ENCODE measurements at places on chromosomes 16 and 17.

DNA sequence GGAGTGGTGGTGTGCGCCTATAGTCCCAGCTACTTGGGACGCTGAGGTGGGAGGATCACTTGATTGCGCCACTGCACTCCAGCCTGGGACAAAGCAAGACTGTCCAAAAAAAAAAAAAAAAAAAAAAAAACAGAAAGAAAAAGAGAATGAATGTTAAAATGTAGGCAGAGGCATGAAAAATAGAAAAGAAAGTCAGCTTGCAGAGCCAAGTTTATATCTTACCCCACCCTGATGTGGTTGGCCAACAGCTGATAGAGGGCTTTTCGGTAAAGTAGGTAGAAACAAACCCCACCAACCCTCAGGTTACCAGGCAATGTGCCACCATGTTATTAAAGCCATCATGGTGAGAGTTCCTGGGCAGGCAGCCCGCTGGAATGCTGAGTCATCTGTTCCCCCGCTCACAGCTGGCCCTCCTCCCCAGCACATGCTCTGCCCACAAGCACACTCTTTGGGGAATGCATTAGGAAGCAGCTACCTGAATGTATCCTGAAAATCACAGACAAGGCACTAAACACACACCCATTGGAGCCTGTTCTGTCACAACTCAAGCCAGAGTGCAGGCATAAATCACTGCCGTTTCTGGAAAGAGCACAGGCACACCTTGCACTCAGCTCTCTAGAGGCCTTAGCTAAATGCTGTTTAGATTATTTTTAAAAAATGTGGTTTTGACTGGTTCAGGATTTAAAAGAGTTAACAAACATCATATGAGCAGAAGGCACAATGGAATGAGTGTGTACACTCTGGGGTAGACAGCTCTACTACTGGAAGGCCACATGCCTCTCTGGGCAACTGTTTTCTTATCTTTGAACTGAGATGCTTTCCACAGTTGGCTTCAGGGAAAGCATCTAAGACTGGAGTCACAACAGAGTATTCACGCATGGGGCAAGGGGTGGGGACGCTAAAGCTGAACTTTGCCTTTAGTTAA is 128.5 kb downstream of the PARN start:
- DNase-seq, result no peak

DNA sequence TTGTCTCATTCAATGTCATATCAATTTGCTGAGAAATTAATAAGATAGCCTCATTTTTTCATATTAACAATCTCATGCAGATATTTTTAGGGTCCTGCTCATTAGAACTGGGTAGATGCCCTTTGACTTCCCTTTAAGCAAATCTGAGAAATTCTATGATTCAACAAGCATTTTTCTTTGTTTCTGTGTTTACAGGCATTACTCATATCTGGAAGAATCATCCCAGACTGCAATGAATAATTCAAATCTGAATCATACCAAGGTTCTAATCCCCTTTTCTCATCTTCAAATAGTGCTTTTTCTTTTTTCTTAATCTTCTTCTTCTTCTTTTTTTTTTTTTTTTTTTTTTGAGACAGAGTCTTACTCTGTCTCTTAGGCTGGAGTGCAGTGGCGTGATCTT is 69.2 kb upstream of the KIFC3 start:
- DNase-seq, result no peak

DNA sequence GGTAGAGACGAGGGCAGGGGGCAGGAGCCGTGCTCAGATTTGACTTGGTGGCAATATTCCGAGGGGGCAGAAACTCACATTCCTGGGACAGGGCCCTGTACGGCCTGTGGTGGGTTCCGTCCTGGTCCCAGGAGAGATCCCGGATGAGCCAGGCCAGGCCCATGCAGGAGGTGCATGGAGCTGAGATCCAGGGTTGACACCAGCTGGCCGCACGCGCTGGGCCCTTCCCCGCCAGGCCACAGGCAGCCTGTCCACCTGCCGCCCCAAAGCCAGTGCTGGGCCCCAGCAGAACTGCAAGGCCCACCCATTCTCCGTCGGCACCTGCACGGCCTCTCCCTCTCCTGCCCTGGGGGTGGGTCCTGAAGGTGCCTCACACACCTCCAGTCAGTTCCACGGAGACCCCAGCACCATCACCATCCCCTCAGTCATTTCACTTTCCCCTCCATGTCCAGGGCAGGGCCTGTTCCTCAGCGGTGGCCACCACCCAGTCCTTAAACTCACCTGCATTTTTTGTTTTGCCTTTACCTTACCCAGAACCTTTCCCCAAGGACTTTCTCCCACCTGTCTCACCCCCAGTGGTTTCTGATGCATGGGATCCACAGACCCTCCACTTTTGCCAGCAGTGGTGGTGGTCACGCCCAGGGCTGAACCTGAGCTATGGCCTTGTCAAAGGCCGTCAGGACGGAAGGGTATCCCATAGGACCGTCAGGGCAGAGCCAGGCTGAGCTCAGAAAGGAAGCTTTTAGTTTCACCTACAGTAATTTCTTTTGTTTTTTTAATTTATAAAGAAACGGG is 25.1 kb upstream of the CDH15 start:
- DNase-seq, result no peak

DNA sequence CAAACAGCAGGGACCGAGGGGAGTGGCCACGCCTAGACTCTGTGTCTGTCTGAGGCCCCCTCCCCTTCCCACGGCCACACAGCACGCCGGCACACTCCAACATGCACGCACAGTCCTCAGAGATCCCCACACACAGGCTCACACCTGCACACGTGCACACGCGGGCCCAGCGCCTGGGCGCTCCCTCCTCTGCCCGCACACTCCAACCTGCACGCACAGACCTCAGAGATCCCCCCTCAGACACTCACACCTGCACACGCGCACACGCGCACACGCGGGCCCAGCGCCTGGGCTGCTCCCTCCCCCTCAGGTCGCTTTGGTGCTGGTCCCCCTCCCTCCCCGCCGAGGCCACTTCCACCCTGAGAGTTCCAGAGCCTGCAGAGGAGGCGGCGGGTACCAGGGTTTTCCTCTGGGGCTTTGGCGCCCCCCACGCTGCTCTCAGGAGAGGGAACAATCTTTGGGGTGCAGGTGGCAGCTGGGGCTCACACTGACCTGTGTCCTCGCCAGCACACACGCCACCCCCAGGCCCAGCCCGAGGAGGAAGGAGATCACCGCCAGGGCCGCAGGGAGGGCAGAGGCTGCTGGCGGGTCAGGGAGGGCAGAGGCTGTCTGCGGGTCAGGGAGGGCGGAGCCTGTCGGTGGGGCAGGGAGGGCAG is 1.6 kb downstream of the CD7 start:
- DNase-seq, result peak; percentile 54

GRCh38 chr16:31488468-31489297 is 5.8 kb downstream of the SLC5A2 start:
- no peak for DNase-seq

GRCh38 chr16:19479302-19479721 is 42.6 kb downstream of the GDE1 start:
- no peak for DNase-seq

DNA sequence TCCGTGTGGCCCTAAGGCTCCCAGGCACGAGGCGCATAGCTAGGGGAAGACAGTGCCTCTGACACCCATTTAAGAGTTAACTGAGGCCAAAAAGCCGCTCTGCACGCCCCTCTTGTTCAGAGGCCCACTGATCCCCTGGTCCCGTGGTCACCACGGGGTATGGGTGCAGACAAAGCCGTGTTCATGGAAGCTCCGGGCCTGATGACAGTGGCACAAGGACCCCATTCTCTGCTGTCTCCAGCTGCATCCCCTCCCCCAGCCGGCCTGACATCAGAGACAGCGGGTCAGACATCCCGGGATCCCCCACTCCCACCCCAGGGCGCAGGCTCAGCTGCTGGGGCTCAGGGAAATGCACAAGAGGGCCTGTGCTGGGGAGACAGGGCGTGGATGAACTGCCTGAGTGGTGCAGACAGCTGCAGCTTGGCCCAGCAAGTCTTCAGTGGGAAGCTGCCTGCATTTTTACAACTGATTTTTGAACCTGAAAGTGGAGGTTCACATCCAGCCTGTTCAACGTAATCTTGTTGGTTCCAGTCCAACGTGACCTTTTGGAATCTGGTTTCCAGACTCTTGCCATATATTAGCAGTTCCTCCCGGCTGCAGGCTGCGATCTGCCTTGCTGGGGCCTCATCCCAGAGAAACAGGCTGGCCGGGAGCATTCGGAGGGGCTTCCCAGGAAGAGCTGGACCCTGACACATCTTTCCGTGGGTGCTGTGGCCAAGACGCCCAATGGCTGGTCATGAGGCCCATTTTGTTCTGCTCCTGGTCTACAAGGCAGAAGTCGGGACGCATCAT is 9.7 kb upstream of the BAHCC1 start:
- DNase-seq, result no peak

GRCh38 chr17:10370016-10370608 is 2.7 kb downstream of the MYH13 start:
- DNase-seq, result no peak

DNA sequence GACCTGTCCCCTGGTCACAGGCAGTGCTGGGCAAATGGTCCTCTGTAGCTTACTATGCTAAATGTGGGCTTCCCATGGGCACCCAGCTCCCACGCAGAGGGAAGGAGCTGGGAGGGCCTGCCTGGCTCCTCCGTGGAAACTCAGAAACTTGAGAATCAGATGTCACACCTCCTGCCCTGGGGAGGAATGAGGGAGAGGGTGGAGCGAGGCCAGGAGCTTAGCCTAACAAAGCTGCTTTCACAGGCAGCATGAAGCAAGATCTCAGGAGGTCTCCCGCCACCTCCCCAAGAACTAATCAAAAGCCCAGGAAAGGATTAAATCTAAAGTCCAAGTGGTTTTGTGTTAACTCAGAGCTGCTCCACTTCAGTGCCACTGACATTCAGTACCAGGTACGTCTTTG is 33.6 kb upstream of the XYLT2 start:
- no peak for DNase-seq

- DNase-seq, result no peak
Measured at GRCh38 chr16:83806036-83806435, 1.7 kb upstream of the HSBP1 start.

- no peak for DNase-seq
Measured at GRCh38 chr17:18250259-18250658, 8.3 kb downstream of the FLII start.

DNA sequence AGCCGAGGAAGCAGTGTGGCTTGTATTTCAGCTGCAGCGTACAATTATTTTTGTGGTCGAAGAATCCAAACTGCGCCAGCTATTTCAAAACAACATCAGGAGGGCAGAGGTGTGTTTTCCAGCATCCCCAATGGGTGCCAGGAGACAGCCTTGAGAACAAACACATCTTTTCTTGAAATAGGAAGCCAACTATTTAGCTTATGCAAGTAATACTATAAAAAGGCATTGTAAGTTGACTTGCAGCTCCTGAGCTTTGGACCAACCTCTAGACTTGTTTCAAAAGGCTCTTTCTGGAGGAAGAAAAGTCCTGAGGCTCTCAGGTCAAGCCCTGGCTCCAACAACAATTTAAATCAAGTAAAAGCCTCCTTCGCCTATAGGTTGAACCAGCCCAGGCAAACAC is 86.6 kb upstream of the HNF1B start:
- DNase-seq, result no peak

- DNase-seq, result no peak
Measured at GRCh38 chr17:72467841-72468653, 347.2 kb downstream of the SOX9 start.

GRCh38 chr16:58493756-58494431 is 6.0 kb upstream of the NDRG4 start:
- no peak for DNase-seq

- no peak for DNase-seq
Measured at GRCh38 chr16:11303405-11304138, 22.4 kb upstream of the PRM1 start.

- DNase-seq, result no peak
Measured at GRCh38 chr17:49469831-49470810, 25.0 kb upstream of the NGFR start.

- DNase-seq, result no peak
Measured at GRCh38 chr17:32335046-32335445, 6.9 kb downstream of the C17orf75 start.

DNA sequence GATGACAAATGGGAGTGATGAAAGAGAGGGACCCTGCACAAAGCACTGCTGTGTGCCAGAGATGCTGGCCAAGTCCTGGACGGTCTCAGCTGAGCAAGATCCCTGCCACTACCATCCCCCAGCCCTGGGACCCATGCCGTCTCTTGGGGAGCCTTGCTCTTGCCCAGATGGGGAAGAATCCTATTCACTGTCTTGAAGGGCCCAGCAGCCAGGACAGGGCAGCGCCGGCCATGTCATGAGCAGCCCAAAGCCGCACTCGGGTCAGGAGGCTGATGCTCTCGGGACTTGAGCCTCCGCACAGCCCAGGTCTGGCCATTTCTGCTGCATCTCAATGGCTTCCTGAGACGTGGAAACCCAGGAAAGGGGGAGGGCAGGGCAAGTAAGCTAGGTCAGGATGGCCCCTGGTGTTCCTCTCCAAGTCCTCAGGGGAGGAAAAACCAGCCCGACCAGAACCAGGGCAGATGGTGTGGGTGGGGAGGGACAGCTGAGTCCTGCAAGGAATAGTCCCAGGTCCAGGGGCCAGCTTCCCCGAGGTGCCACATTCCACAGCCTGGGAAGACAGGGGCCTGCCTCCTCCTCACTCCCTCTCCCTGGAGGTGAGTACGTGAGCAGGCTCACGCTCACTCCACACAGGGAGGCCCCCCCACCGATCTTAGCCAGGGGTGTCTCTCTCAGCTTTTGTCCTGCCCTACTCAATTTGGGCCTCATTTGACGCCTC is 7.8 kb upstream of the KRT19 start:
- DNase-seq, result no peak

- peak; percentile 39 for DNase-seq
Measured at GRCh38 chr17:16428098-16428882, 12.9 kb downstream of the TRPV2 start.

- DNase-seq, result no peak
Measured at GRCh38 chr17:80221351-80222105, 1.3 kb downstream of the SLC26A11 start.

DNA sequence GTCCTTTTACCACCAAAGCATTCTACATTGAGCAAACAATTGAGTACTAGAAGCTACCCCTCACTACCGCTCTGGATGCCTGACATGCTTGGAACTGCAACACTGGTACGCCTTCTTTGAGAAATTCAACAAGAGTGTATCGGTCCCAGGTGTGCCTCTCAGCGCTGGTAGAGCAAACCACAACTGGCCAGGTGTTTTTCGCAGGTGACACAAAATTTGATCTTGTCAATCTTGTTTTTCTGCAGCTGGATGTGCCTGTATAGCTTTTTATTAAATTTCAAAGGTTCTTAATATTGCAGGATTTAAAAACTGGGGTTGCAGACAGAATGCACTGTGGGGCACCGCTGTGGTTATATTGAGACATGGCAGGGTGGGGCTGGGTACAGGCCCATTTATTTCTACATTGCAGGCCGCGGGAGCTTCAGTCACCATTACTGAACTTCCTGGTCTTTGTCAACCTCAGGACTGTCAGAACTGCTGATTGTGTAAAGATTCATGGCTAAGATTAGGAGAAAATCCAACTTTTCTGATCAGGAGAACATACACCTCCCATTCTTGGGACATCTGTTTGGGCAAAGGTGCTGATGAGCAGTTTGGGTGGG is 4.5 kb upstream of the SNX20 start:
- DNase-seq, result peak; percentile 36

DNA sequence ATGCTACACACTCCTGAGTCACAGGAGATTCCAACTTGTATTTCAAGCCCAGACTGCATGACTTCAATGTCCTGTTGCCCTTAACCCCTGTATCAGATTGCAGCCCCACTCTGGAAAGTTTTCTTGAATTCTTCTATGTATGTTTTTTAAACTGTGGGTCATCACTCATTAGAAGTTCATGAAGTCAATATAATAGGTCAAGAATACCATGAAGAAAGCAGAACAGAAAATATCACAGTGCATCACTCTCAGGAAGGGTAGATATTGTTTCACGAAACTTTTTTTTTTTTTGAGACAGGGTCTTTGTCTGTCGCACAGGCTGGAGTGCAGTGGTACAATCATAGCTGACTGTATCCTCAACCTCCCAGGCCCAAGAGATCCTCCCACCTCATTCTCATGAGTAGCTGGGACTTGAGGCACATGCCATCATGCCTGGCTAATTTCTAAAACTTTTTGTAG is 20.5 kb downstream of the PRKCB start:
- no peak for DNase-seq

All from CD4-positive, alpha-beta T cell treated with Interleukin-12 subunit alpha and Interleukin-12 subunit beta, for 1 hour (primary cell).